ENCODE measurements at places on chromosomes 12 and 14.
A peak's percentile ranks its signal among the peaks of the same experiment; 100 is the strongest.

DNA sequence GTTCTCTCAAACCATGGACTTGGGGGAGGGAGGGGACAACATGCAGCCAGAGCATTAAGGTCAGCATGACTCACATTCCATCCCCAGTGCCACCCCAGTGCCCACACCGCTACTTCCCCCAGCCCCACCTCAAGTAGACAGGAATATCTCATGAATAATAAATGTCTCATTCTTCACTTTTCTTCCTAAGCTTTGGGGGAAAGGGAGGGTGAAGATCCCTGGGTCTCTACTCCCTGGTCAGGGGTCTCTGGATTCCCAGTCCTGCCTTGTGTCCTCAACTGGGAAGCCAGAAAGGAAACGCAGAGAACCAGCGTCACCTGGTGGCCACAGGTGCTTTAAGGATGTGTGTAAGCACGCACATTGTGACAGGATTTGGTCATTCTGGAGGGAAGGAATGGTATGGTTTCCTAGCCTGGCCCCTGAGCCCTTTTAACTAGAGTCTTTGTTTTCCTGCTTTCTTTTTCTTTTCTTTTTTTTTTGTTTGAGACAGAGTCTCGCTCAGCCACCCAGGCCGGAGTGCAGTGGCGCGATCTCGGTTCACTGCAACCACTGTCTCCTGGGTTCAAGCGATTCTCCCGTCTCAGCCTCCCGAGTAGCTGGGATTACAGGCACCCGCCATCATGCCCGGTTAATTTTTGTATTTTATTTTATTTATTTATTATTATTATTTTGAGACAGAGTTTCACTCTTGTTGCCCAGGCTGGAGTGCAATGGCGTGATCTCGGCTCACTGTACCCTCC, 3.4 kb downstream of the GPR84 start:
- DNase-seq, result peak; percentile 60

DNA sequence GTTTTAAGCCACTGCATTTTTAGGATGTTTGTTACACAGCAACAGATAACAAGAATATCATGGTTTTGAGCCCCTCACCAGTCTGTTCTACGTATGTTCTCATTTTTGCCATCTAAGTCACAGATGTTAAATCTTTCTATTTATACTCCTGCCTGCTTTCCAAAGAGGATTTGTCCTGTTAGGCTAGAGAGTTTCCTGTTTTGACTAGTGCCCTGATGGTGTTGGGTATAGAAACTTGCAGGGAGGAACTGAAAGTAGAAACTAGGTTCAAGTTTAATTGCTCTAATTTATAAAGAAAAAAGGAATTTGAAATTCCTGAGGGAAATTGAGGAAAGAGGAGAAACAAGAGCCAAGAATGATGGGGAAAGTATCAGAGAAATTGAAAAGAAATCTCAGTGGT, 74.4 kb upstream of the COCH start:
- peak; percentile 28 for DNase-seq

DNA sequence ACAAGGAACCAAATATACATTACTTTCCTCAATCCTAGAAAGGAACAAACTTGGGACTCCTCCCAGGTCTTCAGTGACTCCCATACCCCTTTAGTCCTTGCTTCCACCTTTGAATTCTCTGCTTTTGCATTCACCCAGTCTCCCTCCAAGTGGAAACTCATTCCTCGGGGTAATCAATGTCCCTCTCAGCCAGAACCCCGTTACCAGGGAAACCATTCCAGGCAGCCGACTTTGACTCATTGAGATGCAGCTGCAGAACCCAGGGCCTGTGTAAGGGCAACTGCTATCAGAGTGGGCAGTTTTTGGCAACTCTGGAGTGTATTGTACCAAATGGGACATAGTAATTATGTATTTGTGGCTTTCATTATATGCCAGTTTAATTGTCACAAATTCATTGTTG, 186.2 kb downstream of the NRXN3 start:
- DNase-seq, result no peak

DNA sequence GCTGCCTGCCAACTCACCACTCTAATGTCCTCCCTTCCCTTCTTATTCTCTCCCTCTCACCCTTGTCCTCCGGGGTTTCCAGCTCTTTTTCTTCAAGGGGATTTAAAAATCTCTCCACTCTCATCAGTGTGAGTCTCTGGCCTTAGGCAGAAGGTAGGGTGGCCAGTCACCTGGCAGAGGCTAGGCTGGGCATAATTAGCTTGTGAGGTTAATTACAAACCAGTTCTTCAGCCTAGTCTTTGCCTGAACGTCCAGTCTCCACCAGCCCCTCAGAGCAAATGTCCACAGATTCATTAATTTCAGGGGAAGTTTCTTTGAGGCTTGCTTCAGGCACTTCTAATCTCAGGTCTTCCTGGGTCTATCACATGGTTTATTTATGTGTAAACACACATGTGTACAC, 6.7 kb downstream of the KRT7 start:
- no peak for DNase-seq

GRCh38 chr12:1226951-1227350, 235.9 kb downstream of the ERC1 start:
- peak; percentile 57 for DNase-seq

DNA sequence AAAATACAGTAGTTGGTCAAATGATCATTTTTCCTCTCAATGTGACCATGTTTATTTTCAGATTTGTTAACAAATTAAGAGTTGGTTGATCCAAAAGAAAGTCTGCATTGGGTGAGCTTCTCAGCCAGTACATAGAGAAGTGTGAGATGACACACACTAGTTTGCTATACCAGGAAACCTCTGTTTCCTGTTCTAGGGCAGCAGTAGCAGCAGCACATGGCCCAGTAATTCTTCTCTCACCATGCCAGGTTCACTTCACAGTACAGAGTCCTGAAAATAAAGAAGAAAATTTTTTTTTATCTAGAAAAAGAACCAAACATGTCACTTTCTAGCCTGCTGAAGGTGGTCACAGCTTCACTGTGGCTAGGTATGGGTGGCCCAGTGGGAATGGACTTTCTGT, 250.2 kb upstream of the OR4E1 start:
- DNase-seq, result no peak

DNA sequence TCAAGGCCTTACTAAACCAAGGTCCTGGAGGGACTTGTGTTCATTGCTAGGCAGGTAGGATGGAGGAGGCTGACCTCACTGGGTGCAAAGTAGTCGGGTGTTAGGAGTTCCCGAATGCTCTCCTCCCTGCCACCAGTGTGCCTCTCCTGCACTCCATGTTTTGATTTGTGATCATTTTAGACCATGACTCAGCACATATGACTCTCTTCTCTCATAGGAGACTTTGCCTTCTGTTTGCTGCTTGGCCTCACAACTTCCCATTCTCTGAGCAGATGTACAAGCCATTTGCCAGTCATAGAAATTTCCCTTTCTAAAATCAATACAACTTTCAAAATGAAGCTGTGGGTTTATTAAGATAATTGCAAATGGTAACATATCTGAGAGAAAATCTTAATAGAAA, 46.6 kb upstream of the LRIG3 start:
- no peak for DNase-seq

- peak; percentile 51 for DNase-seq
Measured at GRCh38 chr12:68236421-68237059, 10.9 kb upstream of the IL26 start.

DNA sequence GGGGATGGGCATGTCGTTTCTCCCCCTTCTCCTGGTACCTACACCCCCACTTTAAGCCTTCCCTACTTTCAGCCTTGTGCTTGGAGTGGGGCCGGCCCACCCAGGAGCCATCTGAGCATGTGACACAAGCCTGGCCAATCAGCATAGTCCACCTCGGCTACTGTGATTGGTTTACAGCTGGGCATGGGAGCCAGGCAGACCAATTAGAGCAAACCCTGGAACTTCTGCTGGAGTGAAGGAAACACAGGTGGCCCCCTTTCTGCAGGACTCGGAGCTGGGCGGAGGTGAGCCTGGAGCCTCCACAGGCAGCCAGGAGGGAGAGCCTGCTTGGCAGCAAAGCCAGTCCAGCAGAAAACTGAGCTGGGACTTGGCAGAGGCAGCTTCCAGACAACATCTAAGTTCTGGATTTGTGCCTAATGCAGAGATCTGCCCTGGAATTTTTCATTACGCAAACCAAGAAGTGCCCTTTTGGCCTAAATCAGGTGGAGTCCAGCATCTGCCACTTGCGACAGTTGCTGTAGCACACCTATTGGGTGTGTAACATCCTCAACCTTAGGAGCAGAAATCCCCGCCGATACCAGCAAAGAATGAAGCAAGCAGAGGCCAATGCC, 59.5 kb downstream of the SCARB1 start:
- no peak for DNase-seq

DNA sequence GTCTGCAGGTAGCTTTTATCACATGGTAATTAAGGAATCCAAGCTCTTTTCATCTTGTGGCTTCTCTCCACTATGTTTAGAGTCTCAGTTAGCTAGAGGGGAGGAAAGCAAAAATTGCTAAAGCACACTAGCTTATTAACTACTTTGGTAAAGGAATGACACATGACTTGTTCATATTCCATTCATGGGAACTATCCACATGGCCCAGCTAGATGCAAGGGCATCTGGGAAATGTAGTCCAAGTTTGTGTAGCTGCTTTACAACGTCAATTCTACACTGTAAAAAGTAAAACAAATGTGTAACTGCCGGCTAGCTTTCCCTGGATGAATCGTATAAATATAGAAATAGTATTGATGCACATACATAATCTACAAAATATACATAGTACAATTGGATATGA, 244.5 kb upstream of the LRFN5 start:
- no peak for DNase-seq

DNA sequence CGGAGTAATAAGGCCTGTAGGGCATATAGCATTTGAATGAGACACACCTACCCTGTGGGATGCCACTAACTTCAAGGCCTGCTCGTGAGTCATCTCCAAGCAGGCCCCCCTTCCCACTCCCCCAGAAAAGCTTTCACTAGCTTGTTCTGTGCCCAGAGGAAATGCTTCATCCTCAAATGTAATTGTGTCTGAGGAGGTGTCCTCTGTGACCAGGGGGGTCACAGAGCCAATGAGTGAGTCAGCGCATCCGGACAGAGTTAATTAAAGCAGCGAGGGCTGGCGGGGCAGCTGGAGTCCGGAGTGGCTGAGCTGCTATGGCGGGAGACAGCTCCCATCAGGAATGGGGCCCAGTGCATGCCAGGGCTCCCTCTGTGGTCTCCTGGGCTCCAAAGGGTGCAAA, 27.0 kb upstream of the ESRRB start:
- no peak for DNase-seq

GRCh38 chr14:90785471-90785870, 30.8 kb downstream of the TTC7B start:
- DNase-seq, result peak; percentile 83

- no peak for DNase-seq
Measured at GRCh38 chr14:55500219-55500701, 59.8 kb upstream of the TBPL2 start.

- no peak for DNase-seq
Measured at GRCh38 chr14:72154645-72155378, 222.6 kb downstream of the RGS6 start.

GRCh38 chr12:3366451-3367110, 124.4 kb upstream of the PRMT8 start:
- no peak for DNase-seq

GRCh38 chr12:93366422-93366821, 11.3 kb upstream of the NUDT4 start:
- DNase-seq, result no peak

DNA sequence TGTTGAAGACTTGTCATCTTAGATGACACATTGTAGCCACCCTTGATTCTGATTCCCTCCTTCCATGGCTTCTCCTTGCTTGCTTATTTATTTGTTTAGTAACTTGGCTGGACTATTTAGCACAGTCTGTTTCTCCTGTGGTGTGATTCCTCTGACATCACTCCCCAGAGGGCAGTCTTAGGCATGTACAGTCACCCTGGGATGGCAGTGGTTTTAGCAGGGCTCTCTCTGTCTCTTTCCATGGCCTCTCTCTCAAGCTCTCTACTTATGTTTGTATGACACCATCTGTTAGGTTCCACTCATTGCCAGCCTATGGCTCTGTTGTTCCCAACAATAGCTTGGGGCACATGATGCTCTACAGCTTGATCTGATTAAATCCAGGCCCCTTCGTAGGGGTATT, 158.3 kb downstream of the ADGRD1 start:
- no peak for DNase-seq

GRCh38 chr14:61537563-61538463, 157.5 kb upstream of the HIF1A start:
- no peak for DNase-seq

DNA sequence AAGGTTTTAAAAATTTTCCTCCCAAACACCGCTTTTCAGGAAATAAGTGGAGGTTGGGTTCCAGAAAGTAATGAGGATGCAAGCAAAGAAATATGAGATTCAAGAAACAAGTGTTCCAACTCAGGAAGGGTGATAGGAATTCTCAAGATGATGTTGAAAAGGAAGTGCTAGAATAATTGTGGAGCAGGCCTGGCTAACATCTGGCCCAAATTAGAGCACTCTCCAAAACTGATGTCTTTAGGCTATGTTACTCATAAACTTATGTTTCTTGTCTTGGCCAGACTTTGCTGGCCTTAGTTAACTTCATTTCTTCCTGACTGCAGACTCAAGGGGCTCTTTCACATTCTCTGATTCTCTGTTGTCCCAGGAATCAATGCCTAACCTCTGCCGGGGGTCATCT, 116.3 kb downstream of the TMTC3 start:
- DNase-seq, result no peak

DNA sequence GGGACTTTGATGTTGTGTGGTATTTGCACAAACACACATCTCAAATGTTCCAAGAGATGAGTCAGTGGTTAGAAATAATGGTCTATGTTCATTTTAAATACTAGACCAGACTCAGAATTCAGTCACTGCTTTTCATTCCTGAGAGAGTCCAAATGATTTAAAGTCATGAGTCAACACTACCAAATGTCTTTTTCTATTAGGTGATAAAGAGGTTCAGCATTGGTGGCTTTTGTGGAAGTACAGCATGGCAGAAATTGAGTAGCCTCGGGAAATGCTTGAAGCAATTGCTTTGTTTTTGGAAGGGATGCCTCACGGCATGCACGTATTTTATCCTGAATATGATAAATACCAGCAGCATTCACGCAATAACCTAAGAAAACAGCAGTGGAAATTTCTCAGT, 115.7 kb downstream of the DIO2 start:
- no peak for DNase-seq

DNA sequence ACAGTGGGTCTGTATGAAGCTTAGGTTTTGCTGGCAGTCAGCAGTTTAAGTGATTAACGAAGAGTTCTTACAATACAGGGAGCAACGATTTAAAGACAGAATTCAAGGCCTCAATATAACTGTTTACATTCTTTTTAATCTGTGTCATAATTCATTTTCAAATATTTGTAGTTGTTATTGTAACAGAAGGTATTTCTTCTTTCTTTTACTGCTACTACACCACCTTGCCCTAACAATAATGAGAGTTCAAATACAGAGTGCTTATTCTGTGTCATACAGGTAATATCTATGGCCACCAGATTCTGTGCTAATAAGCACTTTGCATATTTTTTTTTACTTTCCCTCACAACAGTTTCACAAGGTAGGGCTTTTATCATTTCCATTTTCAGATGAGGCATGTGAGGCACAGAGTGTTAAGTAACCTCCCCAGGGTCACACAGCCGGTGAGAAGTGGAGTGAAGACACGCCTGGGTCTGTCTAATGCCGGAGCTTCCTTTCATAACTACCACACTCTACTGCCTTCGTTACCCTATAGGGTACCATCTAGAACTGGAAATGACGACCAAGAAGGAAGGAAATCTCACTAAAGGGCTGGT, 81.9 kb downstream of the PELI2 start:
- DNase-seq, result peak; percentile 63

- DNase-seq, result no peak
Measured at GRCh38 chr12:2212971-2213869, 160.4 kb downstream of the CACNA1C start.

GRCh38 chr14:99593971-99594841, 9.8 kb downstream of the CCDC85C start:
- no peak for DNase-seq
